ENCODE measurements at places on chromosomes 3 and 15.

GRCh38 chr15:68232449-68232848 is 2.9 kb upstream of the CLN6 start:
- no peak for DNase-seq

DNA sequence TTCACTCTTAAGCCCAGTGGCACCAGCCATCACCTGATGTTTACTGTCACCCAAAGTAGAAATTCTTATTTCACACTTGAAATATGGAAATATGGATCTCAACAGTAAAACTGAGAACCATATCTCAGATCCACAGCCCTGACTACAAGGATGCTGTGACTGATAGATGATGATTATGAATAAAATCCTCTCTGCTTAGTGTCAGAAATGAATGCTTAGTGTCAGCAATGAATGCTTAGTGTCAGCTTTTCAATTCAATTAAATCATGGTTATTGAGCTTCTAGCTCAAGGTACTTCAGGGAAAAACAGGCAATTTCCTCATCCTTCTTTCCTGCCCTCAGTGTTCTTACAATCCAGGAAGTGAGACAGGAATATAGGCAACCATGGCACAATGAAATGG is 392.3 kb downstream of the LSAMP start:
- no peak for DNase-seq

DNA sequence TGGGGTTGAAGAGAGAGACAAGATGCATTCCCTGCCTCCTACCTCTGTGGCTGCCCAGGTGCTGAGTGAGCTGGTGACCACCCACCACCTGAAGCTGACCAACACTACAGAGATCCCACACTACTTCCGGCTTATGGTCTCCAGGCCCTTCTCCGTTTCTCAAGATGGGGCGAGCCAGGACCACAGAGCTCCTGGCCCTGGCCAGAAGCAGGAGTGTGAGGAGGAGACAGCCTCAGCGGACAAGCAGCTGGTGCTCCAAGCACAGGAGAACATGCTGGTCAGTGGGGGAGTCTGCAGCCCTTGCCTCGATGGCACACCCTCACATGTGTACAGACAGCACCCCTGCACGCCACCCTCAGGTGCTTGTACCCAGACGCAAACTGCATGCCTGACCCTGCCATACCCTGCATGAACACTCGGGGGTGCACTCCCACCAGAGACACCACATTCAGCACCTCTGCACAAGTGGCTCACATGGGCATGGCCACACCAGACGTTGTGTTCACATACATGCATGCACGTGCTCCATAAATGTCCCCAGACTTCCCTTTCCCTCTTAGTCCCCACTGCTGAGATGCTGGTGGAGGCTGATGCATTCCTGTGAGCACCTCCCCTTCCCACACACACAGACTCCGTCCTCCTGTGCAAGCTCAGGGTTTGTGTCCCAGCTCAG is 19.0 kb downstream of the ACAA1 start:
- no peak for DNase-seq

- DNase-seq, result peak; percentile 17
Measured at GRCh38 chr15:51405693-51406523, 64.5 kb downstream of the GLDN start.

DNA sequence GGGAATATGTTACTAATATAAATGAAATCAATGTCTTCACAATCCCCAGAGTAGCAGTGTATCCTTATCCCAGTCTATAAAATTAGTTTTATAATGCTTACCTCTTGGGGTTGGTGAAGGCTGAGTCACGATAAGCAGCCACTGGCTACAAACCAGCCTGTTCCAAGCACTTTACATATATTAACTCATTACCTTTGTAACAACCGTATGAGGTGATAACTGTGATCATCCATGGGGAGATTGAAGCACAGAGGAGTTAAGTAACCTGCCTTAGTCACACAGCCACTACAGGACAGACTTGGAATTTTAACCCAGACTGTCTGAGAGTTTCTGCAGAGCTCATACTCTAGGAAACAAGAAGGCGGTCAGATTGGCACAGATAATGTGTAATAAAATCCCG is 43.3 kb upstream of the MITF start:
- DNase-seq, result no peak

DNA sequence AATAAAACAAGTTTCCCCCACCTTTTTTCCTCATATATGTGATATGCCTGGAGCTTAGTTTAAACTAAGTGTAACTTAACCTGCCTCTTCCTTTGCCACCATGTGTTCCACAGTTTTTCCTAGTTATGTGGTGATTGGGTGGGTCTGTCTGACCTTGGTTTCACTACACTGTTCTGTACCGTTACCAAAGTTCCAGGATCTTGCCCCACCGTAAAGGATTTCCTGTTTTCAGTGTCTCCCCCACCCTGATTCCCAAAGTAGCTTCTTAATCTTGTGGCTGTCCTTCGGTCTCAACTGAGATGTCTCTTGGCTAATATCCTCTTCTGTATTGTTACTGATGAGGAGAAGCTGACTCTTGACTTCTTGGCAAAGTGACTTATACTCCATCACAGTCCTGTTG is 6.4 kb upstream of the MGA start:
- DNase-seq, result no peak

- DNase-seq, result no peak
Measured at GRCh38 chr3:99700631-99701268, 62.4 kb downstream of the COL8A1 start.

GRCh38 chr15:96564546-96564945 is 234.0 kb downstream of the NR2F2 start:
- no peak for DNase-seq

- DNase-seq, result no peak
Measured at GRCh38 chr15:44147636-44148035, 47.4 kb downstream of the FRMD5 start.

GRCh38 chr3:56825567-56826438 is 24.1 kb upstream of the ARHGEF3 start:
- no peak for DNase-seq

- peak; percentile 46 for DNase-seq
Measured at GRCh38 chr3:183427876-183428446, 458 bp downstream of the MCF2L2 start.

GRCh38 chr3:40847551-40847992 is 322.8 kb downstream of the ZNF621 start:
- no peak for DNase-seq

- DNase-seq, result no peak
Measured at GRCh38 chr3:38614091-38614490, 35.4 kb downstream of the SCN5A start.

DNA sequence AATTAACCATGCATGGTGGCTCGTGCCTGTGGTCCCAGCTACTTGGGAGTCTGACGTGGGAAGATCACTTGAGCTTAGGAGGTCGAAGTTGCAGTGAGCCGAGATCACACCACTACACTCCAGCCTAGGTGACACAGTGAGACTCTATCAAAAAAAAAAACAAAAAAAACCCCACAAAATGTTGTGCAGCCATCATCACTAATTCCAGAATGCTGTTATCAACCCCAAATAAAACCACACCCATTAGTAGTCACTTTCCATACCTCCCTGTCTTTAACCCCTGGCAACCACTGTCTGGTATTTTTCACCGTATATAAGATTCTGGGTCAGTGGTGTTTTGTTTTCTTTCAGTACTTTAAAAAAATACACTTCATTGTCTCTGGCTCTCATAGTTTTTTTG is 16.6 kb downstream of the HMCES start:
- no peak for DNase-seq

DNA sequence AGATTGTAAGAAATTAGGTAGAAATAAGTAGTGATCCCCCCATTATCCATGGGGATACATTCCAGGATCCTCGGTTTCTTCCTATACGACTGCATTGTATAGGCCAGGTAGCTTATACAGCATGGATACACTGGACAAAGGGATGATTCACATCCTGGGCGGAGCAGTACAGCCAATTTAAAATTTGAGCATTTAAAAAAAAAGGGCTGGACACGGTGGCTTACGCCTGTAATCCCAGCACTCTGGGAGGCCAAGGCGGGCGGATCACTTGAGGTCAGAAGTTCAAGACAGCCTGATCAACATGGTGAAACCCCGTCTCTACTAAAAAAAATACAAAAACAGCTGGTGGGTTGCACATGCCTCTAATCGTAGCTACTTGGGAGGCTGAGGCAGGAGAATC is 976 bp upstream of the ARGFX start:
- no peak for DNase-seq

- no peak for DNase-seq
Measured at GRCh38 chr3:5729852-5730251, 542.3 kb downstream of the EDEM1 start.

DNA sequence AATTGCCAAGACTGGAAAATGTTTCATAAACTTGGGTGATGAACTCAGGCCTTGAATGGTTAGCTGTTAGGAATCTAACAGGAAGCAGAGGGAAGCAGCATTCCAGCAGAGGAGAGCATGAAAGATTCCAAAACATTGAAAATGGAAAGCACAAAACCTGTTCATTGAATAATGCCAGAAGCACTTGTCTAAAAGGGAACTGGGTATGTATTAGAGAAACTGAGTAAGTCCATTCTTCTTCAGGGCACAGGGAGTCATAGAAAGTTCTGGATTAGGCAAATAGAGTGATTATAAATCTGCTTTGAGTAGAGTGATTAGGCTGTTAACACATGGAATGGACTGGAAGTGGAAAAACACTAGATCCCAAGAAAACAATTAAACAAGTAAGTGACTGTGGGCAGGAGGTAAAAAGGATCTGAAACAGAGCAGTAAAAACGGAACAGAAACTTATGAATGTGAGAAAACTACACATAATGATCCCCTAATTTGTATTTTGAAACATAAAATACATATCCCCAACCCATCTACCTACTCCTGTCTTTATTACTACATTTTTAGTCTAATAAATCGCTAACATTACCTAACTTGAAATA is 343.4 kb downstream of the TBC1D5 start:
- DNase-seq, result no peak

GRCh38 chr3:142501004-142501926 is 53.4 kb upstream of the XRN1 start:
- DNase-seq, result no peak

DNA sequence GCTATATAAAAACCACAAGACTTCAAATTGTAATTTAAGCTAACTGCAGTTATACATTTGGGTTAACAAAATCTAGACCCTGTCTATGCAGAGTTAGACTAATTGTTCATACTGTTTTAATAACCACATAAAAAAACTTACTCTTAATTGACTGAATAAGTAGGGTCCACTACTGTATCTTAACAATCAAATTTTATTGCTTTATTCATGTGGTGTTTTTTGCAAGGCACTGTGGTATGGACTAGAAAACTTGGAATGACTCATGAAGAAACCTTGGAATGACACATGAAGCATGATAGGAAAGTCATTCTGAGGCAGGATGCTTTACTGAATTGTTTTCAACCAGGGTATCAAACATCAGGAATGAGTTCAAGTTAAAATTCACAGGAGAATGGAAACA is 2.3 kb downstream of the SERP1 start:
- DNase-seq, result no peak

GRCh38 chr15:20352241-20353200 is 189.1 kb downstream of the GOLGA6L6 start:
- DNase-seq, result no peak

DNA sequence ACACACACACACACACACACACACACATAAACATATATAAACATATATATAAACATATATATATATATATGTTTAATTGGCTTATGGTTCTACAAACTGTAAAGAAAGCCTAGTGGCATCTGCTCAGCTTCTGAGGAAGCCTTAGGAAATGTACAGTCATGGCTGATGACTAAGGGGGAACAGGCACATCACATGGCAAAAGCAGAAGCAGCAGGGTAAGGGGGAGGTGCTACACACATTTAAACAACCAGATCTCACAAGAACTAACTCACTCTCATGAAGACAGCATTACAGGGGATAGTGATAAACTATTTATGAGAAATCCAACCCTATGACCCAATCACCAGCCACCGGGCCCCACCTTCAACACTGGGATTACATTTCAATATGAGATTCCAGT is 922.9 kb downstream of the SI start:
- DNase-seq, result no peak

DNA sequence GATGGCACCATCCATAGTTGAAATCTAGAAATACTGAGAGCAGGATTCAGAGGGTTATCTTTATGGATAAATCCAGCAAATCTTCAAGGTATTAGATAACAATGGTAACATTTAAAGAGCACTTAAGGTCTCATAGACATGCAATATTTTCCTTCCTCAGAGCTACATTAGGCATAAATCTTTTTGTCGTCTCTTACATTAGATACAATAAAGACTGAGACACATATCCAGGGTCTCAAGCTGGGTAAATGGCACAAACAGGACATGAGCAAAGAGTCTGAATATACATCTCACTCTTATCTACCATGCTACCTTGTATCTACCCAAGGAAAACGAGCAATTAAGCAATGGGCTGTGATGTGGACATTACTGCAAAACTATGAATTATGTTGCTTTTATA is 927.3 kb upstream of the EPHA6 start:
- no peak for DNase-seq

DNA sequence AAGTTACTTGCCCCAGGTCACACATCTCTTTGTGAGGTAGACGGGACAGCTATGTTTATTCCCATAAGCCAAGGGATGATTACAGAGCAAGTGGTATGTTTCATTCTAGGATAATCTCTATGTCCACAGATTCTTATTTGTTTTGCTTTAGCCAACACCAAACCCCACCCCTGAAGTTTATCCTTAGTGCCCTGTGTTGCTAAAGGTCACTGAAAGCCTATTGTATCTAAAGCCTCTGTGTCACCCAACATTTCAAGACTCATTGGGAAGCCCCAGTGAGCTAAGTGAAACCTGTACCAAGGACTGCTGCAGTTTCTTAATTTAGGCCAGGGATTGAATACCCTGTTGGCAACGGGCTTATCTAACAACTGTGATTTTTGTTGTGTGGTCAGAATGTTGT is 135.6 kb downstream of the ADAMTS9 start:
- DNase-seq, result no peak

GRCh38 chr3:126517986-126518778 is 609 bp upstream of the UROC1 start:
- no peak for DNase-seq

DNA sequence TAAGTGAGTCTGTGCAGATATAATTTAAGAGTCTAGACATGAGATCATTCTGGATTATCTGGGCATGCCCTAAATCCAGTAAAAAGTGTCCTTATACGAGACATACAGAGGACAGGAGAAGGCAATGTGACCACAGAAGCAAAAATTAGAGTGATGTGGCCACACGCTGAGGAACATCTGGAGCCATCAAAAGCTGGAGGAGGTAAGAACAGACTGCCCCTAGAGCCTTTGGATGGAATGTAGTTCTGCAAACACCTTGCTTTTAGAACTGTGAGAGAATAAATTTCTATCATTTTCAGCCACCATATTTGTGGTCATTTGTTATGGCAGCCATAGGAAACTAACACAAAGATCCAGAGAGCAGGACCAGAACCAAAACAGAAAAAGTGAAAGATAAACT is 41.0 kb downstream of the CD200 start:
- DNase-seq, result no peak

DNA sequence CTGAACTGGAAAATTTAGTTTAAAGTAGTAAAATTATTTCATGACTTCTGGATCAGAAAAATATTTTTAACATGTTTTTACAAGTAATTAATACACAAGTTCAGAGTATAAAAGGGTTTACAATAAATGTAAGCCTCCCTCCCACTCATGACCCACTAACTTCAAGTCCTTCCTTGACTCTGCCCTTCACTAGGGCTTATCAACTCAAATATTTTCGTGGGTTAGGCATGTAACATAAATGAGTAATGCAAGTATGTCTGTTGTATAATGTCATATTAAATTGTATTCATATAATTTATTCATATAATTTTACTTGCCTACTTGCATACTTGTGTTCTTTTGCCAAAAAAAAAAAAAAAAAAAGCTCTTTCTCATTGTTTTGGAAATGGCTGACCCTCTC is 3.4 kb upstream of the OPA1 start:
- no peak for DNase-seq

- no peak for DNase-seq
Measured at GRCh38 chr3:189138901-189139610, 32.7 kb upstream of the TPRG1 start.

GRCh38 chr3:48561045-48561736 is 2.4 kb downstream of the UCN2 start:
- DNase-seq, result peak; percentile 37
